ELR (cell line): ENCODE measurements at places on chromosomes 5 and 9.

- DNase-seq, result peak; percentile 94
Measured at GRCh38 chr9:99057665-99058625, 47.0 kb upstream of the TGFBR1 start.

- DNase-seq, result no peak
Measured at GRCh38 chr5:1960595-1961303, 78.0 kb upstream of the IRX4 start.

GRCh38 chr5:36397901-36398536 is 96.3 kb upstream of the RANBP3L start:
- peak; percentile 49 for DNase-seq

GRCh38 chr5:82165740-82166530 is 112.2 kb downstream of the RPS23 start:
- peak; percentile 86 for DNase-seq

DNA sequence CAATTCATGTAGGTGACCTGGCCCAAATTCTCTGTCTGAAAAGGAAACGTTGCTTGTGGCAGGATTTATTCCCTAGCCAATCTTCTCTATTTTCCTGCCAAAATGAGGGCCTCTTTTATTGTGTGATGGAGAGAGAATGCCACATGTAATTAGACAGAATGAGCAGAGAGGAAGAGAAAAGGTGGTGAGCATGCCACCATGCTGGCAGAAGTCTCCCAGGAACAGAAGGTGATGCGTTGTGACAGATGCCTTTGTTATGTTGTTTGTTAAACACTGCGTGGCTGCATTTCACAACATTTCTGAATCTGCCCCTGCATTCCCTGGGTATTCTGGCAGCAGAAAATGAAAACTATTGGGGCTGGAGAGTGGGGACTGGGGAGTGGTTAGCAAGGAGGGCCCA is 577.6 kb downstream of the TLR4 start:
- DNase-seq, result no peak

GRCh38 chr5:43581398-43581797 is 21.6 kb upstream of the NNT start:
- DNase-seq, result no peak

DNA sequence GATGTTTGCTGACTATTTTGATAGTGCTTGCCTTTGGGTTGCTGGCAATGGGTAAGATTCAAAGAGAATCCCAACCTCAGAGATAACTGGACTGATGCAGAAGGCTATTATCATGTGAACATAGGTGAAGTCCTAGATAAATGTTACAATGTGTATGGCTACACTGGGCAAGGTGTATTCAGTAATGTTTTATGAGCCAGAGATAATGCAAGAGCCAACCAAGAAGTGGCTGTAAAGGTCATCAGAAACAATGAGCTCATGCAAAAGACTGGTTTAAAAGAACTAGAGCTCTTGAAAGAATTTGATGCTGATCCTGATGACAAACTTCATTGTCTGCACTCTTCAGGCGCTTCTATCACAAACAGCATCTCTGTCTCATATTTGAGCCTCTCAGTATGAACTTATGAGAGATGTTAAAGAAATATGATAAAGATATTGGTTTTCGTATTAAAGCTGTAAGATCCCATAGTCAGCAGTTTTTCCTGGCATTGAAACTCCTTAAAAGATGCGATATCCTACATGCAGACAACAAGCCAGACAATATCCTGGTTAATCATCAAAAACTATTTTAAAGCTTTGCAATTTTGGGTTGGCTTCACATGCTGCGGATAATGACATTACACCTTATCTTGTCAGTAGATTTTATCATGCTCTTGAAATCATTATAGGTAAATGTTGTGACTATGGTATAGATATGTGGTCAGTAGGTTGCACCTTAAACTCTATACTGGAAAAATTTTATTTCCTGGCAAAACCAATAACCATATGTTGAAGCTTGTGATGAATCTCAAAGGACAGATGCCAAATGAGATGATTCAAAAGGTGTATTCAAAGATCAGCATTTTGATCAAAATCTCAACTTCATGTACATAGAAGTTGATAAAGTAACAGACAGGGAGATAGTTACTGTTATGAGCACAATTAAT is 41.9 kb upstream of the TNFSF15 start:
- DNase-seq, result no peak

DNA sequence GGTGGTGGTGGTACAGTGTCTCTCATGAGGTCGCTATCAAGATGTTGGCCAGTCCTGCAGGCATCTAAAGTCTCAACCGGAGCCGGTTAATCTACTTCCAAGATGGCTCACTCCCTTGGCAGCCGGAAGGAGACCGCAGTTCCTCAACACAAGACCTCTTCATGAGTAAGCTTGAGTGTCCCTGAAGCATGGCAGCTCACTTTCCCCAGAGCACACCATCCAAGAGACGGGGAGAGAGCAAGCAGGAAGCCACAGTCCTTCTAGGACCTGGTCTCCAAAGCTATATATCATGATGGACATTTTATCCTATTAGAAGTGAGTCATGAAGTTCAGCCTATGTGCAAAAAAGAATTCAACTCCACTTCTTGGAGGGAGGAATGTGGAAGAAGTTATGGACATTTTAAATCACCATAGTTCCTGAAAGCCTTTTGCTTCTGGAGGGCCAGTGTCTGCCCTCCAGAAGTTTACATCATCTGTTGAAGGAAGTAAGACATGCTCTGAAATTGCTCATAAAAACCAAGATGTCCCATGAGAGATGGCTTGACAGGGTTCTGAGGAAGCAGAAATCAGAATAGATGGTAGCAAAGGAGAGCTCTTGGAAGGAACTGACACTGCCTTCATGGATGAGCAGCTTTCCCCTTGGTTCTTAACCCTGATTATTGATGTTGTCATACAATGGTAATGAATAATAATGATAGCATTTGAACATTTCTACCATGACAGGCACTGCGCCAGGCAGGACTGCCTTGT is 21.3 kb downstream of the GALNT10 start:
- DNase-seq, result peak; percentile 93

- peak; percentile 67 for DNase-seq
Measured at GRCh38 chr9:76302947-76303550, 91.2 kb downstream of the RFK start.

- DNase-seq, result no peak
Measured at GRCh38 chr5:81361600-81361999, 32.3 kb downstream of the ACOT12 start.

DNA sequence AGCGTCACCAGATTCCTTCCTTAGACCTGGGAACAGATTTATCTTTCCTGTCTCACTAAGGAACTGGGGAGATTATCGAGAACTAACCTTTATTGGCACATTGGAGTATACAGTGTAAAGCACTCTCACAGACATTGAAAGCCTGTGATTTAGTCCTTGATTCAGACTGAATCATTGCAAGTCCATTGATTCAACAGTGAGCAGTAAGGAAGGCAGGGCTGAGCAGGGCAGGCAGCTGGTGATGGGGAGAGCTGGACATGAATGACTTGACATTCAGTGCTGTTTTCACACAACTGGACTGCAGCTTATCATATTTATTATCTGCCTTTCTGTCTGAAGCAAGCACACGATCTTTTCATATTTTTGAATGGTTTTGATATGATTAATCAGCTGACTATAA is 16.2 kb downstream of the ISOC1 start:
- peak; percentile 25 for DNase-seq

GRCh38 chr5:111848476-111848875 is 91.5 kb upstream of the NREP start:
- no peak for DNase-seq

DNA sequence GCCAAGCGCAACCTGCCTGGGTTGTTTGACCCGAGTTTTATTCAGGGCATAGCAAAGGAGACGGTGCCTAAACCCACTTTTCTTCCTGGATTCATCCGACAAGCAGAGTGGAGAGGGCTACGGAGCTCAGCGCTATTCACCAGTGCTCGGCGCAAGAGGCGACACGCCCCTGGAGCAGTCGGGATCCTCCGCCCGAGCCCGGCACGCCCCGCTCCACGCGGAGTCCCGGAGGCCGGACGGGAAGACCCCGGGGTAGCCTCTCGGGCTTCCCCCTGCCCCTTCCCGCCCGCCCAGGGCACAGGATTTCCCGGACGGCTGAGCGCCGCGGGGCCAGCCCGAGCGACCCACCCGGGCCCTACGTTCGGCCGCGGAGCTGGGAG is 427 bp downstream of the SERINC5 start:
- peak; percentile 71 for DNase-seq

DNA sequence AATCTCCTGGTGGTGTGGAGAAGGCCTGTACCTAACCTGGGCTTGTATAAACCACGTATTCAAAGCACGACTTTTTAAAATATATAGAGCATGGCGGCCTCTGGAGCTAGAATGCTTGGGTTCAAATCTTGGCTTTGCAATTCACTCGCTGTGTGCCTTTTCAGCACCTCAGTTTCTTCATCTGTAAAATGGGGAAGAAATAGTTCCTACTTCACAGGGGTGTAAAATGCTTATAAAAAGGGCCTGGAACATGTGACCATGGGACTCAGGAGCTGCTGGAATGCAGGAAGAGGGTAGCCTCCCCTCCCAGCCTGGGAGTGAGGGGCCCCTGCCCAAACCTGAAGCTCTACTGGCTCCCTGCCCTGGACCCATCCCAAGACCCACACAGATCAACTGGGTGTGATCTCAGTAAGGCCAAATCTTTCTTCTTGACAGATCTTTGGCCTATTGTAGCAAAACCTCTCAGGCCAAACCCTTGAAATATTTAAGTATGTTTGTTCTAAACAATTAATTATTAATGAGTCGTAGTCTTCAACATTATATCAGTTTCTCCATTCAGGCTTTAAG is 269.0 kb downstream of the ZSWIM6 start:
- DNase-seq, result no peak
